ENCODE measurements at places on chromosomes 11 and 22. TPM values are rescaled to one million over a fixed set of nuclear protein-coding genes. Genes with fewer than 3 reads are reported as not detected.
A peak's percentile ranks its signal among the peaks of the same experiment; 100 is the strongest.

DNA sequence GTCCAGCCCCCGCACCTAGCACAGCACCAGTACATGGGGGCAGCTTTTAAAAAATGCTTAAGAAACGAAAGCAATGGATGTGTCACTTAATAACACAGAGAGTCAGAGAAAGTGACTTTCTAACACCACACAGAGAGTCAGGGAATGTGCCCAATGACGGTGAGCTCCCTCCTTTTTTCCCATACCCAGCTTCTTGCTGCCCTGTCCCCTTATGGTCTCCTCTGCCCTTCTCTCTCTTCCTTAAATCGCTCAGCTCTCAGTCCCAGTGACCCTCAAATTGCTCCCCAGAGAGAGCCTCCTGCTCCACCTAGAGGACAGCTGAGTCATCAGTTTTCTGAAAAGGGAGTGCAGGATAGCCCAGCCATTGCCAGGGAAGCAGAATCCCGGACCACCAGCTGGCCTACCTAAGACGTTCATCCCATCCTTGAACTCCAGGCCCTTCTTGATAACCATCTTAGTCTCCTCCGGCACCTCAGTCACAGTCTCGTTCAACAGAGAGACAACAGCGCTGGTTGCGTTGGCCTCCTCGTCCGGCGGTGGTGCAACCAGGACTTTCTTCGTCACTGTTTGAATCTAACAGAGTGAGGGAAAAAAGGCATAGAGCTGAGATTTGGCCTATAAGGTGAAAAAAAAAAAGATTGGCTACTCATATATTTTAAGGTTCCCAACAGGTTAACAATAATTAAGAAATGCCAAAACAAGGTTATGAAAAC lies 113.5 kb downstream of the SLC1A2 start:
- H3K4me1 ChIP-seq = peaks cover 30% of the 10 kb centered on the region
- DNase-seq = peak; percentile 50
- H3K4me3 ChIP-seq = no peak overlapping the region
- H3K27me3 ChIP-seq = no peaks in the 10 kb centered on the region
- H3K27ac ChIP-seq = 0 out of 2 replicates have a peak overlapping the region, but pooled peaks have one; percentile 97
- H3K36me3 ChIP-seq = no peaks in the 10 kb centered on the region

MMP10 gene
- total RNA-seq = 0.97 TPM

DNA sequence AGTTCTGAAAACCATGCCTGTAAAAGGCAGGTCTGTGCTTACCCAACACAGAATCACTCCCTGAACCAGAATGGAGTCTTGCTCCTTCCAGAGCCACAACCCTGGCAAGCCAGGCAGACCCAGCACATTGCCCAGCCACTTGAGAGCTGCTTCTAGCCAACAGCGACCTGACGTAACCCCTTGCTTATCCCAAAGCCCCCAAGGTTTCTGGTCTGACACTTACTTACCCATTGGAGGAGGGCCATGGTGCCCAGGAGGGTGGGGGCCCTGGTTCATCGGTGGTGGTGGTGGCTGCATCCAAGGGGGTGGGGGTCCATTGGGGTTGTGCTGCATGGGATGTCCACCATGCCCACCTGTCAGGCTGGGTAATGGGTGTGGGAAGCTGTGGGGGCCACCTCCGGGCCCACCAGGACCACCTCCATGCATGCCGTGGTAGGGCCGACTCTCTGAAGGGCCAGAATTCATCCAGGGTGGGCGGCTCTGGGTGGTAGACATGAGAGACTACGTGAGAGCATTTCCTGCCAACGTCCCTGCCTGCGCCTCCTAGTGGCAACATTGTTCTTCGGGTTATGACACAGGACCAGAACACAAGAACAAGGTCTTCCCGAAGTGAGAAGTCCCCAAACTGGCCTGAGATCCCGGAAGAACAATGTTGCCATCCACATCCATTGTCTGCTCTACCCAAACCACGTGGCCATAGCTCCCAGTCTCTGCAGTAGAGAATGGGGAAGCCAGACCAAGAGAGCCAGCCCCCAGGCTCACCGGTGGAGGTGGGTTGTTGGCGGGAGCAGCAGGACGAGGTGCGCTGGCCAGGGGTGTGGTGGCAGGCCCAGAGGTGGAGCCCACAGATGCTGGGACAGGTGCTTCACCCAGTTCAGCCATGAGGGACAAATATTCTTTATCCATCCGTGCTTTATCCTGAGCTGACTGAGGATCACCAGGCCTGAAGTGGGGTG lies 7.8 kb upstream of the PYGM start:
- peak; percentile 73 for DNase-seq
- no peak overlapping the region for H3K27ac ChIP-seq
- H3K4me3 ChIP-seq = no peak overlapping the region
- H3K36me3 ChIP-seq = peaks cover 76% of the 10 kb centered on the region
- H3K27me3 ChIP-seq = no peaks in the 10 kb centered on the region

- no peak overlapping the region for H3K4me3 ChIP-seq
- DNase-seq = peak; percentile 25
- H3K36me3 ChIP-seq = no peaks in the 10 kb centered on the region
- H3K27me3 ChIP-seq = no peaks in the 10 kb centered on the region
Observed at GRCh38 chr11:126704096-126704495, 296.5 kb downstream of the KIRREL3 start.

DNA sequence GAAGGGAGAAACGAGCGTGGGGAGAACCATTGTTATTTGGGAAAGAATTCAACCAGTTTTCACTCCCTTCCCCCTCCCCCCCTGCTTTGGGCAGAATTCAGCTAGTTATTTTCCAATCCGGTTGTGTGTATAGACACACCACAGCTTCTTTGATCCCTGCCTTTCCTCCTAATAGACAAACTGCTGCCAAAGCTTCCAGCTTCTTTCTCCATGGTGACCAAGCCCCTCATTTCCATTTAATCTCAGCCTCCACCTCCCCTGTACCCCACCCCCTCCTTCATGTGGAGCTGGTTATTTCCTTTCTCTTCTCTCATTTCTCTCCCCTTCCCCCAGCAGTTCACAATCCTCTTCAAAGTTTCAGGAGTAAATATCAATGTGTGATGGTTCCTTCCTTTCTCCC lies 24.8 kb upstream of the PKNOX2 start:
- no peak overlapping the region for H3K4me3 ChIP-seq
- H3K4me1 ChIP-seq = no peaks in the 10 kb centered on the region
- DNase-seq = no peak
- no peak overlapping the region for H3K27ac ChIP-seq
- H3K27me3 ChIP-seq = peaks cover 11% of the 10 kb centered on the region

GRCh38 chr11:128852327-128853023 lies 14.6 kb downstream of the KCNJ1 start:
- H3K4me1 ChIP-seq = no peaks in the 10 kb centered on the region
- H3K4me3 ChIP-seq = no peak overlapping the region
- DNase-seq = no peak
- peaks cover 6% of the 10 kb centered on the region for H3K27me3 ChIP-seq
- H3K36me3 ChIP-seq = no peaks in the 10 kb centered on the region

HMGXB4 gene
- total RNA-seq = 10.2 TPM

DNA sequence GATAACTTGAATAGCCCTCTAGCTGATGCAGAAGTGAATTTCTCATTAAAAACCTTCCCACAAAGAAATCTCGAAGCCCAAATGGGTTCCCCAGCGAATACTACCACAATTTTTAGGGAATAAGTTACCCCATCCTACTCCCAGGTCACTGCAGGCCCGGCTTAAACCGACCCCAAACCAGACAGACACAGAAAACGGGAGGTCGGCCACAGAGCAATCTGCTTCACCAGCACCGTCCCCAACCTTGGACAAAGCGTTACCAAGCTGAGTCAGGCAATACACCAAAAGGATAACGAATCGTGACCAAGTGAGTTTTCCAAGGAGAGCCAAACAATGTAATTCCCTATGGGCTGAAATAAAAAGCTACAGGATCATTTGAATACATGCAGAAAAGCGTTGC lies 575 bp upstream of the MOV10L1 start:
- H3K4me3 ChIP-seq = no peak overlapping the region
- no peaks in the 10 kb centered on the region for H3K4me1 ChIP-seq
- H3K27me3 ChIP-seq = peaks cover 20% of the 10 kb centered on the region
- H3K36me3 ChIP-seq = no peaks in the 10 kb centered on the region
- no peak for DNase-seq

- peaks cover 21% of the 10 kb centered on the region for H3K4me1 ChIP-seq
- peak overlapping the region; percentile 13 for H3K27ac ChIP-seq
- H3K36me3 ChIP-seq = no peaks in the 10 kb centered on the region
- H3K4me3 ChIP-seq = no peak overlapping the region
- H3K27me3 ChIP-seq = no peaks in the 10 kb centered on the region
Observed at GRCh38 chr11:16184588-16184987, 171.8 kb downstream of the SOX6 start.

DNA sequence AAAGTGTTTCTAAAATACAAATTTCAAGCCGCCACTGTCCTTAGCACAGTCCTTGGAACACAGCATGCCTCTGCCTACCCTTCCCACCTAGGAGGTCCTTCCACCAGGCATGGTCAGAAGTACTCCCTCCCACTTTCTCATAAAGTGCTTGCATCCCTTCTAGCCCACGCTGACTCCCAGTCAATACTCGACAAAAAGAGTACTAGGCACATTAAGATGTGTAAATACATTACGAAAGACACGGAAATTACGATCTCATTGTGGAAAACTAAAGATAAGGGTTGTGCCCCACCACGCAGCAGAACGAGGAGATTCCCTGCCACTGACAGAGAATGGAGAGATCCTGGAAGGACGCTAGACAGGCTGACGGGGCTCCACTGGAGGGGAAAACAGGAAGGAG lies 13.5 kb downstream of the CHKA start:
- no peak overlapping the region for H3K27ac ChIP-seq
- H3K36me3 ChIP-seq = no peaks in the 10 kb centered on the region
- no peak for DNase-seq
- no peaks in the 10 kb centered on the region for H3K27me3 ChIP-seq

GRCh38 chr11:114892381-114893197 lies 214.3 kb downstream of the NXPE2 start:
- H3K4me1 ChIP-seq = no peaks in the 10 kb centered on the region
- H3K27me3 ChIP-seq = no peaks in the 10 kb centered on the region
- DNase-seq = no peak
- no peak overlapping the region for H3K27ac ChIP-seq

CHST1 gene
- not detected for total RNA-seq

DNA sequence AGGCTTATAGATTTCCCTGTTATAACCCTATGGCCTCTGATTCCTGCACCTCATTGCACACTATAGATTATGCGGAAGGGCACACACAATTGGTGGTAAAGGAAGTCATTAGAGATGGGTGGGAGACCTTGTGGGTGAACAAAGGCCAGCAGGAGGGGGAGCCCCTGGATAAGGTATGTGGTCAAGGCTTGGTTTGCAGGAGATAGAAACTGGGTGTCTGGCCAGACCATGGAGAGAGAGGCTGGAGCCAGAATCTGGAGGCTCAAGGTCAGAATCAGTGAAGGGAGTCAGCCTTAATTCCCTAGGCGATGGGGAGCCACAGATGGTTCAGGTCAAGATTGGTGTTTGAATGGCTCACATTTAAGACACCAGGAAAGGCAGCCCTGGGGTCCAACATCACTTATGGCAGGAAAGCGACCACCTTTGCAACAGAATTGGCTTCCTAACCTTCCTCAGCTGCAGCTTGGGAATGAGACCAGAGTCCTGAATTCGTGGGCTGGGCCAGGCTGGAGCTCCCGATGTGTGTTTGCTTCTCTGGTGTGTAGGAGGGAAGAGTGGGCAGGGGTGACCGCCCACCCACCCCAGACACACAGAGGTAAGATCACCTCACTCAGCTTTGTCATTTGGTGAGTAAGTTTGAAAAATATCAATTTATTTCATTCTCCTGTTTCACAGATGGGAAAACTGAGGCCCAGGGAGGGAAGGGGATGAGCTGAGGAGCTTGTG lies 22.7 kb upstream of the SCUBE1 start:
- peaks cover 35% of the 10 kb centered on the region for H3K27me3 ChIP-seq
- no peaks in the 10 kb centered on the region for H3K4me1 ChIP-seq
- no peak for DNase-seq
- no peaks in the 10 kb centered on the region for H3K36me3 ChIP-seq
- no peak overlapping the region for H3K4me3 ChIP-seq
- H3K27ac ChIP-seq = no peak overlapping the region

CRYBA4 gene
- not detected for total RNA-seq

- no peaks in the 10 kb centered on the region for H3K27me3 ChIP-seq
- no peak overlapping the region for H3K27ac ChIP-seq
- DNase-seq = no peak
- H3K36me3 ChIP-seq = no peaks in the 10 kb centered on the region
Observed at GRCh38 chr11:131998020-131998419, 627.6 kb downstream of the NTM start.

- no peak overlapping the region for H3K4me3 ChIP-seq
- no peaks in the 10 kb centered on the region for H3K4me1 ChIP-seq
- DNase-seq = no peak
- H3K27me3 ChIP-seq = no peaks in the 10 kb centered on the region
- no peak overlapping the region for H3K27ac ChIP-seq
- no peaks in the 10 kb centered on the region for H3K36me3 ChIP-seq
Observed at GRCh38 chr11:73163638-73164174, 21.6 kb upstream of the FCHSD2 start.

NLRP14 gene
- not detected for total RNA-seq

- H3K36me3 ChIP-seq = no peaks in the 10 kb centered on the region
- H3K4me1 ChIP-seq = no peaks in the 10 kb centered on the region
- H3K27me3 ChIP-seq = no peaks in the 10 kb centered on the region
- H3K27ac ChIP-seq = no peak overlapping the region
- DNase-seq = no peak
Observed at GRCh38 chr11:70739811-70740487, 341.6 kb downstream of the CTTN start.

- no peak overlapping the region for H3K27ac ChIP-seq
- H3K27me3 ChIP-seq = no peaks in the 10 kb centered on the region
- no peak for DNase-seq
- H3K4me3 ChIP-seq = no peak overlapping the region
Observed at GRCh38 chr11:96033095-96033494, 109.2 kb upstream of the MTMR2 start.

- no peaks in the 10 kb centered on the region for H3K27me3 ChIP-seq
- H3K36me3 ChIP-seq = peaks cover 5% of the 10 kb centered on the region
- H3K4me3 ChIP-seq = peak overlapping the region; percentile 84
- H3K27ac ChIP-seq = peak overlapping the region; percentile 92
- no peak for DNase-seq
Observed at GRCh38 chr11:102110761-102111010, 439 bp downstream of the YAP1 start.

CD3G gene
- not detected for total RNA-seq

DEFB131B gene
- total RNA-seq = not detected

GRCh38 chr11:111718436-111718835 lies 47.8 kb downstream of the PPP2R1B start:
- no peak overlapping the region for H3K27ac ChIP-seq
- no peak overlapping the region for H3K4me3 ChIP-seq
- peak; percentile 51 for DNase-seq
- peaks cover 29% of the 10 kb centered on the region for H3K36me3 ChIP-seq
- no peaks in the 10 kb centered on the region for H3K27me3 ChIP-seq

All from GM23248 (cell line).